ENCODE measurements at places on chromosomes 3 and 15.

DNA sequence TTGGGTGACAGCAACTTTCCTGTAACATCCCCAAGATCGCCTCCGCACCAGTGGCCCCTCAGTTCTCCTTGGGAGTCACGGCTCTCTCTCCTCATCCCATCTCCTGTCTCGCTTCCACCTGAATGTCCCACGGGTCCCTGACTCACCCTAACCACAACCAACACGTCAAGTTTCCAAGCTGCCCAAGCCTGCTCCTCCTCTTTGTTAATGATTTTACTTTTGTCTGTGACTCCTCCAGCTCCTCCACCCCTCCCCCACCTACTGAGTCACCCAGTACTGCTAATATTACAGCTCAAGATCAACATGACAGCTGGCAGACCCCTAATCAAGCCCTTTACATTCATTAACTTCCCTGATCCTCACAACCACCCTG, 39.3 kb downstream of the BDH1 start:
- peaks cover 36% of the 10 kb centered on the region for H3K4me1 ChIP-seq
- no peaks in the 10 kb centered on the region for H3K27me3 ChIP-seq
- H3K27ac ChIP-seq: peak overlapping the region; percentile 85
- peaks cover 6% of the 10 kb centered on the region for H3K36me3 ChIP-seq
- DNase-seq: no peak
- H3K4me3 ChIP-seq: no peak overlapping the region

GRCh38 chr15:62253294-62253693, 88.2 kb upstream of the C2CD4B start:
- no peak overlapping the region for H3K4me3 ChIP-seq
- no peak overlapping the region for H3K27ac ChIP-seq
- DNase-seq: no peak
- peaks cover 13% of the 10 kb centered on the region for H3K4me1 ChIP-seq

DNA sequence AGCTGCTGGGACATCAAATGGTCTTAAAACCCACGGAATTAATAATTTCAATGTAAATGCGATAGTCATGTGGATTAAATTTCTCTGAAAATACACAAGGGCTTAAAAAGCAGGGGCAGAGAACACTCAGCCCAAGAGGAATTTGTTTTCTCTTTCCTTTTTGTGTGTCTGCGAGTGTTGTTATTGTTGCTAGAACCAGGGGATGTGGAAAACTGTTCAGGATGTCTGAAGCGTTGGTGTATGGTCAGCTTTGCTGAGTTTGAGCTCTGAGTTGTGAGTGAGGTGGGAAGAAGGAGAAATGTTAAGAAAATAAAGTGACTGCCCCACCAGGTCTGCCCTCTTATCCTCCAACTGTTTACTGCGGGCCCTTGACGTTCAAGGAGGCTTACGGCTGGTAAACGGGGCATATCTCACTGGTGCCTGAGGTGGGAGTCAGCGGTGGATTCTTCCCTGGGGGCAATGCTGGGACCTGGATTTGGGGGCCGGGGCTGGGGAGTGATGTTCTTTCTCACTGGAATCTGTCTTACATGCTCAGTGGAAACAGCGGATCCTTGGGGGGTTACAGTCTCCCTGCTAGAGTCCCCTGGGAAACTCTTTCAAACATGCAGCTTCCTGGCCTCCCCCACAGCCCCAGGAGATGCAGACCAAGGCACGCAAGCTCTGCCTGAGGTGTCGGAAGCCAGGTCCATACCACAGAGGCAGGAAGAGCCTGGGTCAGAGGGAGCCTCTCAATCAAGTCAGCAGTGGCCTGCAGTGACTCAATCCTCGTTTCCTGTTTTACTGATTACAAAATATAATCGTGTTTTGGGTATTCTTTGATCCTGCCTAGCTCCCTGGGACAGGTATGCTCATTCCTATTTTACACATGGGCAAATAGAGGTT, 41.8 kb downstream of the ITGA11 start:
- peaks cover 3% of the 10 kb centered on the region for H3K27me3 ChIP-seq
- peak; percentile 31 for DNase-seq
- H3K4me1 ChIP-seq: peaks cover 5% of the 10 kb centered on the region
- no peak overlapping the region for H3K27ac ChIP-seq
- H3K4me3 ChIP-seq: no peak overlapping the region
- H3K36me3 ChIP-seq: no peaks in the 10 kb centered on the region

DNA sequence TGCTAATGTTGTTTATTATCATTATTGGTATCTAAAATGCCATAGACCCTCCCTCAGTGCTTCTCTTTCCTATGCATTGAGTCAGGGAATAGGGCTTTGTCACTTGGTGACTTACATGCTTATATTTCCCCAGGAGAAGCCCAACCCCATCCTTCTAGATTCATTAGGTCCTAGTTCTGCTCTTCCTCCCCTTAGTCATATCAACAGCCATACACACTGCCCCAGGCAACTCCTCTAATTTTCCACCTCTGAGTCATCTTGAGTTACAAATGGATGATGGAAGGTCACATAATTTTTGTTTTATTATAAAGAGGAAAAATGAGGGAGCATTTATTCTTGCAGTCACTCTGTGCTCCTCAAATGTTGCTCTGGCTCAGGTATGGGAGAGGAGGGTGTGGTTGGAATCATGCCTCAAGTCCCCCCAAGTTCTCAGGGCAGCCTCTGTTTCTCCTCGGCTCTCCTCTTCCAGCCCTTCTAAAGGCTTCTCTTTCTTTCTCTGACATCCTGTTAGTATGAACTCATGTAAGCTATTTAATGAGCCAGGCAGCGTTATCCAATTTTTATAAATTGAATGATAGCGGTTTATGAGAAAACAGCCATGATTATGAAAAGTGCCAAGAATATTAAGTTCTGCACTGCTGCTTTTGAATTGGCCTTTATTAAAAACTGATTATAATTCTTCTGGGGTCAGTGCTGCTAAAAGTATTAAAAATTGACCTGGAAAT, 45.6 kb upstream of the FSTL1 start:
- H3K36me3 ChIP-seq: no peaks in the 10 kb centered on the region
- H3K4me1 ChIP-seq: peaks cover 18% of the 10 kb centered on the region
- DNase-seq: no peak
- H3K27ac ChIP-seq: no peak overlapping the region
- no peaks in the 10 kb centered on the region for H3K27me3 ChIP-seq

DNA sequence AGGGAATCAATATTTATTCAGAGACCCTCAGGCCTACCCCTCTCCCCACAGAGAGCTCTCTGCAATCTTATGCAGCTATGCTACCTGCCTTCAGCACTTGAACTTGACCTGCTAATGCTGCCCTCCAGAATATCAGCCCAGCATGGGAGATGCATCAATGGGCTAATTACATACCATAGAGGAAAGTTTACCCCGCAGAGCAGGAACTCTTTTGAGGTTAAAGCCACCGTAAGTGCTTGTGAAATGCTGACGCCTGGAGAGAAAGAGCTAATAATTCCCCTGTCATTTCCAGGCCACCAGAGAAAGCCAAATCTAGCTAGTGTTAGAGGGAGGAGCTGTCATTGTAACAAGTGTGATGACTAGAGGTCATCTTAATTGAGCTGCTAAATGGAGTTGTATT, 127.5 kb downstream of the CHST2 start:
- no peaks in the 10 kb centered on the region for H3K36me3 ChIP-seq
- H3K27me3 ChIP-seq: no peaks in the 10 kb centered on the region
- no peak overlapping the region for H3K4me3 ChIP-seq
- H3K27ac ChIP-seq: no peak overlapping the region

GRCh38 chr3:142647856-142648255, 51.7 kb downstream of the PLS1 start:
- no peak for DNase-seq
- H3K36me3 ChIP-seq: peaks cover 5% of the 10 kb centered on the region
- no peak overlapping the region for H3K27ac ChIP-seq
- no peak overlapping the region for H3K4me3 ChIP-seq

DNA sequence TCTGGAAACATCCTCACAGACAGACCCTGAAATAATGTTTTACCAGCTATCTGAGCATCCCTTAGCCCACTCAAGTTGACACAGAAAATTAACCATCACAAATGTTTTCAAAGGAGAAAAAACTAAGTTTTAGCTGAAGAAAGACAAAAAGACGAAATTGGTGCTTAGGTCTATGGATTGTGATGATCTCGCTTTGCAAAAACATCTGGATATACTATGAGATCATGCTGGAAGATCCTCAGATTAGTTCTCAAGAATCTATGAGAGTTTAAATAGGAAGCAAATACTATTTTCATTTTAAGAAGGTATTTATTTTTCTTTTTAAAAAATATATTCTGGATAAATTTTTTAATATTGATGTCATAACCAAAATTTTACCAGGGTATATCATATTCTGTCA, 42.6 kb upstream of the MBNL1 start:
- no peaks in the 10 kb centered on the region for H3K36me3 ChIP-seq
- H3K27ac ChIP-seq: no peak overlapping the region
- DNase-seq: no peak
- no peaks in the 10 kb centered on the region for H3K4me1 ChIP-seq

DNA sequence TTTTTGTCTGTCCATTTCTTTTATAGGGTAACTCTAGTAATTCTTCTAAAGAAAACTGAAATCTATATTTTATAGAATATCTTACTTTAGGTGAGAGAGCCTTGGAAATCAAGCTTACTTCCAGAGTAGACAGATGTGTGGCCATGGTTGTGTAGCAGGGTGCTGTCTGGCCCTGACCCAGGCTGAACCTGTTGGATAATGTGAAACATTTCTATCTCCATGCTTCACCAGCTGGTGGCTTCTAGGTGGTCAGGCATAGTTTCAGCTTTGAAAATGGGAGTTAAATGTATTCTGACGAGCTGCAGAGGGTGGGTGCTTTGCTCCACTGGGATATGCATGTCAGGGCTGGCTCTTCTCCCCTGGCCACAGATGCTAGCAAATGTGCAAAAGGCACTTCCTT, 20.8 kb upstream of the NR2C2 start:
- DNase-seq: no peak
- H3K4me1 ChIP-seq: no peaks in the 10 kb centered on the region
- H3K27me3 ChIP-seq: peaks cover 18% of the 10 kb centered on the region
- H3K27ac ChIP-seq: no peak overlapping the region
- H3K36me3 ChIP-seq: no peaks in the 10 kb centered on the region

DNA sequence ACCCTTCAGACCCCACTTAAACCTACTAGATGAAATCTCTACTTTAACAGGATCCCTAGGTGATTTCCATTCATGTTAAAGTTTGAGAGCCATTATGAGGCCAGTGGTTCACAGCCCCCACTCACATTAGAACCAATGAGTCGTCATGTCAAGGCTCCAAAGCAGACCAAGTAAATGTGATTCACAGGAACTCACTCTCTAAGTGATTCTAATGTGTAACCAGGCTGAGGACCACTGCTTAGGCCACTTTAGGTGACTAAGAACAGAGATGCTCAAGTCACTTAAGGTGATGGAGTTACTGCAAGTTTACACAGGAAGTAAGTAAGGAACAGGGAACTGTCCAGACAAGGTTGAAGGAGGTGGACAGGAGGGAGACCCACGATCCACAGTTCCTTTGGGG, 7.7 kb downstream of the GALNT15 start:
- H3K4me3 ChIP-seq: no peak overlapping the region
- peaks cover 12% of the 10 kb centered on the region for H3K27me3 ChIP-seq
- H3K27ac ChIP-seq: no peak overlapping the region
- H3K36me3 ChIP-seq: no peaks in the 10 kb centered on the region
- H3K4me1 ChIP-seq: no peaks in the 10 kb centered on the region
- no peak for DNase-seq

Data from type B pancreatic cell (in vitro differentiated cells).